NCI-H510A (cell line): ENCODE measurements at places on chromosomes 2 and 18.

GRCh38 chr2:232438091-232438490, 17.9 kb upstream of the ALPI start:
- no peak for DNase-seq

- no peak for DNase-seq
Measured at GRCh38 chr2:67713376-67713775, 316.2 kb downstream of the ETAA1 start.

GRCh38 chr2:70523996-70524965, 29.3 kb downstream of the TGFA start:
- no peak for DNase-seq

DNA sequence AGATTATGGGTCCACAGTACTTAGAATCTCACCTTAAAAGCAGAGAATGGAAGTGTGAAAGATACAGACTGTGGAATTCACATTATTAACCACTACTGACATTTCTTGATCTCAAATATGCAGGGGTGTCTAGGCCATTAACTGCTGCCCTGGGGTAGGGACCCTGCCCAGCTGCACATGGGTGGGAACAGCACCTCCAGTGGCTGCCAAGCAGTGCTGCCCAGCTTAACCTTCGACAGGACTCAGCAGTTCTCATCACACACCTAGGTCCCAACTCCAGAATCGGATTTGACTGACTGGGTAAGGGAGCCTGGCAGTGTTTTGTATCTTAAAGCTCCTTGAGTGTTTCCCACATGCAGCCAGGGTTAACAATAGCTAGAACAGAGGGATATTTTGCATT, 14.9 kb downstream of the ERFE start:
- DNase-seq: no peak

DNA sequence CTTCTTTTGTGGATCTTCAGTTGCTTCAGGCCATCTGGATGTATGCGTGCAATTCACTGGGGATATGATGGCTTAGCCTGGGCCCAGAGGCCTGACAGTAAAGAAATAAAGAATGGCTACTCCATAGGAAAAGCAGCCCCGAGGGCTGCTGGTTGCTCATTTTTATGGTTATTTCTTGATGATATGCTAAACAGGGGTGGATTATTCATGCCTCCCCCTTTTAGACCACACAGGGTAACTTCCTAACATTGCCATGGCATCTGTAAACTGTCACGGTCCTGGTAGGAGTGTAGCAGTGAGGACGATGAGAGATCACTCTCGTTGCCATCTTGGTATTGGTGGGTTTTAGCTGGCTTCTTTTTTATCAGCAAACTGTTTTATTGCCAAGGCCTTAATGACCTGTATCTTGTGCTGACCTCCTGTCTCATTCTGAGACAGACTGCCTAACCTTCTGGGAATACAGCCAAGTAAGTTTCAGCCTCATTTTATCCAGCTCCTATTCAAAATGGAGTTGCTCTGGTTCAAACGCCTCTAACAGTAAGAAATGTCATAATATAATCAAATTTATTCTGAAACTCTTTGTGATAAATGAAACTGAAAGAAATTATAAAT, 60.5 kb downstream of the DSEL start:
- no peak for DNase-seq

DNA sequence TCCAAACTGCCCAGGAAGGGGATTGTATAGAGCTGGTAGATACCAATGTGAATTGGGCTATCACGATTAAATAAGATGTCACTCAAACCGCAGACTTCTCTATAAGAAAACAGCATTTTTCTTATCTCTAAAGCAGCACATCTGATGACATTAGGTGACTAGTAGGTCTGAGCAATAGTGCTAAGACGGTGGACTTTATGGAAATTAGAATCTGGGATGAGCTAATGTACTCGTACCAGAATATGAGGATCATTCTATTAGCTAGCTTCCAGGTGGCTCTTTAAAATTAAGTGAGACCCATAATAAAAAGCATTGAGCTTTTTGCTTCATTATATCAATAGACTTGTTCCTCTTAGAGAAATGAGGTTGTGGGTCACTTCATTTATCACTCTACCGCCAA, 130.0 kb upstream of the MC4R start:
- no peak for DNase-seq

GRCh38 chr2:9256570-9257043, 50.0 kb downstream of the ASAP2 start:
- DNase-seq: no peak

- DNase-seq: no peak
Measured at GRCh38 chr2:18312818-18313217, 247.6 kb downstream of the RDH14 start.
